ENCODE measurements at places on chromosomes 6 and 20. TPM values are rescaled to one million over a fixed set of nuclear protein-coding genes. Genes with fewer than 3 reads are reported as not detected.

CALHM6 gene
- total RNA-seq, result 7.4 TPM

B3GAT2 gene
- 0.06 TPM for total RNA-seq

CST7 gene
- 41.5 TPM for total RNA-seq

DNA sequence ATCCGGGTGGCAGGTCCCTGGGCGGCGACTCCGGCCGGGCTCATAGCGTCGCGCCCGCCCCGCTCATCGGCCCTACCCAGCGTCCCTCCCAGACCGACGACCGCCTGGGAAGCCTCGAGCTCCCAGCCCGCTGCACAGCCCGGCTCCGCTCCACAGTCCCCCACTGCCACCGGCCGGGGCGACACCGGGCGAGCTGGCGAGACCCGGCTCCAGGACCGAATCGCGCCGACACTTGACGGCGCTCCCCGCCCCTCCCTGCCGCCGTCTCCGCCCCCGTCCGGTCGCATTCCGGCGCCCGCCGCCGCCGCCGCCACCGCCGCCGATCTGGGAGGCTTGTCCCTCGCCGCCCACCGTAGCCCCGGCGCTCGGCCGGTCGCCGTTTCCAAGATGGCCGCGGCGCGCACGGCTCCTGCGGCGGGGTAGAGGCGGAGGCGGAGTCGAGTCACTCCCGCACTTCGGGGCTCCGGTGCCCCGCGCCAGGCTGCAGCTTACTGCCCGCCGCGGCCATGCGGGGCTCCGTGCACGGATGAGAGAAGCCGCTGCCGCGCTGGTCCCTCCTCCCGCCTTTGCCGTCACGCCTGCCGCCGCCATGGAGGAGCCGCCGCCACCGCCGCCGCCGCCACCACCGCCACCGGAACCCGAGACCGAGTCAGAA is at the start of gene MAP3K4:
Gene MAP3K4, plus strand, starts transcription at position 364 of the 655 bp plus-strand sequence. Its CDS starts 163 bp downstream, at position 527.
- peak; percentile 88 for DNase-seq

LPIN3 gene
- total RNA-seq, result 1.8 TPM

LTB gene
- 273 TPM for total RNA-seq

RNF217 gene
- total RNA-seq, result 0.30 TPM
